ENCODE measurements at places on chromosomes 12 and 14. TPM values are rescaled to one million over a fixed set of nuclear protein-coding genes. Genes with fewer than 3 reads are reported as not detected.

DNA sequence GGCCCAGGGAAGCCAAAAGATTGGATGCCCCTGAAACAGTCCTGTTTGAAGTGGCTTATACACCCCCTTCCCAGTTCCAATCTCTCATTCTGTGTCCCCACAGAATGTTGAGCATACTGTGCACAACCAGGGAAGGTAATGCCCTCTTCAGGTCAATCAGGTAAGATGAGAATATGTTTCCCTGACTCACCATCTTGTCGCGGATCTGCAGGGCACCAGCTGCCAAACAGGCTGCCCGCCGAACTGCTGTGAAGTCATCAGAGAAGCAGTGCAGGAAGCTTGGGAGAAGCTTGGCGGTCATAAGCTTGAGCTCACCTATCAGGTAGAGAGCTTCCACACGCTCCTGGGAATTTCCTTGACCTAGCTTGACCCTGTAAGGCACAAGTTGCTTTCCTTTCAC is 9.6 kb downstream of the RIOX1 start:
- no peak overlapping the region for H3K27ac ChIP-seq
- no peaks in the 10 kb centered on the region for H3K4me1 ChIP-seq
- no peaks in the 10 kb centered on the region for H3K36me3 ChIP-seq
- no peak overlapping the region for H3K4me3 ChIP-seq
- H3K27me3 ChIP-seq = no peaks in the 10 kb centered on the region
- DNase-seq = no peak

GRCh38 chr14:39102265-39102968 is 618 bp downstream of the SEC23A start:
- H3K36me3 ChIP-seq = no peaks in the 10 kb centered on the region
- no peaks in the 10 kb centered on the region for H3K27me3 ChIP-seq
- peak overlapping the region; percentile 70 for H3K4me3 ChIP-seq
- peak; percentile 58 for DNase-seq

GRCh38 chr14:100524233-100524932 is 62.8 kb downstream of the BEGAIN start:
- H3K4me1 ChIP-seq = no peaks in the 10 kb centered on the region
- H3K4me3 ChIP-seq = no peak overlapping the region
- no peak for DNase-seq
- no peak overlapping the region for H3K27ac ChIP-seq

TGM1 gene
- polyA plus RNA-seq = 2.1 TPM

PLEKHG3 gene
- polyA plus RNA-seq = 6.6 TPM

MNAT1 gene
- polyA plus RNA-seq = 32.9 TPM

HOXC13 gene
- not detected for polyA plus RNA-seq

DDX23 gene
- polyA plus RNA-seq = 56.0 TPM

Measured in endothelial cell of umbilical vein (primary cell).